ENCODE measurements at places on chromosomes 12 and 14.

- peaks cover 19% of the 10 kb centered on the region for H3K27me3 ChIP-seq
- no peak for DNase-seq
- no peaks in the 10 kb centered on the region for H3K36me3 ChIP-seq
- no peak overlapping the region for H3K27ac ChIP-seq
Measured at GRCh38 chr14:101945171-101945570, 19.2 kb upstream of the DYNC1H1 start.

DNA sequence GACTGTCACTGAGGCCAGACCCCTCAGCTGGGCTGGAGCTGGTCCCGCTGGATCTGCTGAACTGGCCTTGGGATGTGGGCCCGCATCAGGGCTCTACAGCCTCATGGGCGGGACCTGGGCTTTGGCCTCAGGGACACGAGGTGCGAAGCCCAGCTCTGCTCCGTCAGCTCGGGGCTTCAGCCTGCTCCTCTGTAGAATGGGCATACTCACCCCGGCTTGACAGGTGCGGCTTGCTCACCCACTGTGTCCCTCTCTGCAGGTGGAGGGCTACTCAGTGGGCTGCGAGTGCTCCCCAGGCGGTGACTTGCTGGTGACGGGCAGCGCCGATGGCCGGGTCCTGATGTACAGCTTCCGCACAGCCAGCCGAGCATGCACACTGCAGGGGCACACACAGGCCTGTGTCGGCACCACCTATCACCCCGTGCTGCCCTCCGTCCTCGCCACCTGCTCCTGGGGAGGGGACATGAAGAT, 57.6 kb downstream of the BEGAIN start:
- peaks cover 27% of the 10 kb centered on the region for H3K36me3 ChIP-seq
- H3K27ac ChIP-seq, result no peak overlapping the region
- H3K4me1 ChIP-seq, result peaks cover 28% of the 10 kb centered on the region

DNA sequence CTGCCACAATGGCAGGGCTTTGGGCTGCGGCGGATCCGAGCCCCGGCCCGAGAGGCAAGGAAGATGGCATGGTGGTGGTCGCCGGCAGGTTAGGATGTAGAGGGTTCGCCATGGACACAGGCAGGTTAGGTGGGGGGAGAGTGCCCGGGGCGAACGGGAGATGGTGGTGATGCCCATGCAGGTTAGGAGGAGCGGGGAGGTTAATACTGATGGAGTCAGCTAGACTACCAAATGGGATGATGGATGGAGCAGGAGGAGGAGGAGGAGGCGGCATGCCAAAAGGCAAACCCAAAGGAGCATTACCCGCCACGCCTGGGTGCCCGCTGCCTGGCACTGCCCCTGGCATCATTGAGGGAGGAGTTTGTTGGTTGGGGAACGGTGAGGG, 6.2 kb downstream of the MYL6 start:
- no peak overlapping the region for H3K4me3 ChIP-seq
- DNase-seq, result no peak
- no peak overlapping the region for H3K27ac ChIP-seq
- peaks cover 22% of the 10 kb centered on the region for H3K4me1 ChIP-seq
- H3K36me3 ChIP-seq, result peaks cover 77% of the 10 kb centered on the region

DNA sequence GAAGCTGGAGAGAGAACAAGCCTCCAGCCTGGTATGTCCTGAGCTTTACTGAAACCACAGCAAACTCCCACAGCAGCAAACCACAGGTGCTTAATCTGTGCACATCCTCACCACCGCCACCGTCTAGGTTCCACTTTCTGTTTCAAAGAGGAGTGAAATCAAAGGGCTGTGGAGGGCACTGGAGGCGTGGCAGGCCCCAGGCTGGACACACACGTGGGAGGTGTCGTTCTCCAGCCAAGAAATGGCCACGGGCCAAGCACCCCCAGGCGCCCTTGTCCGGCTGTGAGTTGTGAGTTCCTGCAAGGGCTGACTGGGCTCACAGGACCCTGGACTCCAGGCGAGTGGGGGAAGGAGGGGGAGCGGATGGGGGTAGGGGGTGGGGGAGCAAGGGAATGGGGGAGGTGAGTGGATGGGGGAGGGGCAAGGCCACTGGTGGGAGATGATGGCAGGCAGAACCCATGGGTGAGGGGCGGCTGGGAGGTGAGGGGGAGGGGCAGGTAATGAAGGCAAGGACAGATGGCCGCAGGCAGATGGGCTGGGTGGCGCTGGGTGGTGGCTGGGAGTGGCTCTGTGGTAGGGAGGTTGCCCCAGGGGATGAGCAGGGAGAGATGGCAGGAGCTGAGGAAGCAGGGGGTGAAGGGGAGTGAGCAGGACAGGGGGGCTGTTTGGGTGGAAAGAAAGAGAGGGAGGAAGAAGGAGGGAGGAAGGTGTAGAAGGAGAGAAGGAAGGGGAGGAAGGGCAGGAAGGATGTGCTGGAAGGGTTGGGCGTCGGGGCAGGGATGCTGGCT, 86.7 kb downstream of the NCOR2 start:
- no peak overlapping the region for H3K27ac ChIP-seq
- DNase-seq, result no peak
- no peak overlapping the region for H3K4me3 ChIP-seq
- H3K27me3 ChIP-seq, result no peaks in the 10 kb centered on the region

DNA sequence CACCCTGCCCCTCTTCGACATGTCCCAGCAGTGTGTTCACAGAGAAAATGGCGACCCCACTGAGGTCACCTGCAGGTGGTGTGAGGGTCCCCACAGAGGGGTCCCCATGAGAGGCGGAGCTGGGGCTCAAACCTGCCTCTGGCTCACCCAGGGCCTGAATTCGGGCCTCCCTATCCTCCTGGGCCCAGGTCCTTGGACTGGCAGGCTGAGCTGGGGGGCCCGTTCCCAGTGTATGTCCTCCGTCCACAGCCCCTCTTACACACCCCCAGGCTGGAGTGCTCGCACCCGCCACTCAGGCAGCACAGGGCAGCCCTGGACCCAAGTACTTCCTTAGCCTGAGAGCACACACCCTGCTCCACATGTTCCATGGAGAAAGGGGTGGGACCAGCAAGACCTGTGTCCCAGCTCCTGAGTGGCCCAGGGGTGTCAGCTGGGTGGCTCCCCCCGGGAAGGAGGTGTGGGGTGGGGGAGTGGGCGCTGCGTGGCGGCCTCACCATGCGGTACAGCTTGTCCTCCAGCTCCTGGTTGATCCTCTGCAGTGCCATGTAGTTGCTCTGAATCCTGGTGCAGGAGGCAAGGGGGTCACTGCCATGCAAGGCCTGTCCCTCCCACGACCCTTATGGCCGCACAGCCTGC, 42.6 kb downstream of the BEGAIN start:
- no peaks in the 10 kb centered on the region for H3K36me3 ChIP-seq
- no peak for DNase-seq
- H3K4me1 ChIP-seq, result peaks cover 28% of the 10 kb centered on the region
- H3K4me3 ChIP-seq, result no peak overlapping the region
- no peaks in the 10 kb centered on the region for H3K27me3 ChIP-seq

GRCh38 chr12:23354800-23355199, 594.7 kb downstream of the SOX5 start:
- no peaks in the 10 kb centered on the region for H3K36me3 ChIP-seq
- H3K27me3 ChIP-seq, result no peaks in the 10 kb centered on the region
- no peak overlapping the region for H3K4me3 ChIP-seq
- DNase-seq, result no peak
- H3K27ac ChIP-seq, result no peak overlapping the region

DNA sequence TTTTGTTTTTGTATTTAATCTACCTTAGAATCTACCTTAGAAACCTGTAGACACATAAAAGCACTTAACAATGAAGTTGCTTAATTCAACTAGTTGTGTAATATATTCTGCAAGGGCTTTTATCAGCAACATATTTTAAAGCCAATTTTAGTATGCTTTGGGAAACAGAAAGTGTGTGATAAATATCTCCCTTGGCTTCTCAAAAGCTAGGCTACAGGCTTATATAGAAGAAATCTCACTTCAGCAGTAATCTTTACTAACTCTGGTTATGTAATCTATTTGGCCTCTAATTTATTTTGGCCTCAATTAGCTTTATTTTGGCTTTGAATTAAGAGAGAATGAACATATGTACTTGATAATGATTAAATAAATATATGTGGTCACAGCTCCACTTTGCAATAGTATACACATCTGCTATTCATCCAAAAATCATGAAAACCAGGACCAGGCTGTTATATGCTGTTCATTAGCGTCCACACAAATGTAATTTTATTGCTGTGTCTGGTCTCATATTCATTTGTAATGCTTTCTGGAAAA, 37.2 kb downstream of the LRP6 start:
- no peaks in the 10 kb centered on the region for H3K4me1 ChIP-seq
- DNase-seq, result no peak

GRCh38 chr12:46831335-46832129, 5.7 kb upstream of the SLC38A4 start:
- no peaks in the 10 kb centered on the region for H3K4me1 ChIP-seq
- H3K4me3 ChIP-seq, result peak overlapping the region; percentile 34
- H3K27me3 ChIP-seq, result peaks cover 52% of the 10 kb centered on the region
- DNase-seq, result no peak

GRCh38 chr14:86902176-86902950, 1090.6 kb downstream of the GALC start:
- no peaks in the 10 kb centered on the region for H3K4me1 ChIP-seq
- H3K4me3 ChIP-seq, result no peak overlapping the region
- no peaks in the 10 kb centered on the region for H3K27me3 ChIP-seq
- no peaks in the 10 kb centered on the region for H3K36me3 ChIP-seq

GRCh38 chr14:65864984-65865383, 452.5 kb downstream of the FUT8 start:
- no peaks in the 10 kb centered on the region for H3K4me1 ChIP-seq
- no peaks in the 10 kb centered on the region for H3K27me3 ChIP-seq
- DNase-seq, result no peak
- H3K36me3 ChIP-seq, result no peaks in the 10 kb centered on the region
- H3K4me3 ChIP-seq, result no peak overlapping the region

DNA sequence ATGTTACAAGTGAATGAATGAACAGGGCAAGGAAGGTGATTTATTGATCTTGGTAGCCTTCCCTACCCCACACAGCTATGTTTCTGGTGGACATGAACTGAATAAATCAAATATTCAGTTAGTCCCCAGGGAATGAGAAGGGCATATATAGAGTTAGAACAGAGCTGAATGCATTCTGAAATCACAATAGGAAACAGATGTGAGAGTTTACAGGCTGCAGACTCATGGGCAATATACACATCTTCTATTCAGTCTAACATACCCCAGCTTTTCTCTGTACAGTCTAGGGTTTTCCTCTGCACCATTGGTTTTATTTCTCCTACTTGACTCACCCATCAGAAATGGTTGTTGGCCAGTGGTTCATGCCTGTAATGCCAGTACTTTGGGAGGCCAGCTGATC, 7.3 kb upstream of the STX2 start:
- H3K4me1 ChIP-seq, result no peaks in the 10 kb centered on the region
- H3K27me3 ChIP-seq, result no peaks in the 10 kb centered on the region
- H3K27ac ChIP-seq, result no peak overlapping the region
- H3K36me3 ChIP-seq, result no peaks in the 10 kb centered on the region

DNA sequence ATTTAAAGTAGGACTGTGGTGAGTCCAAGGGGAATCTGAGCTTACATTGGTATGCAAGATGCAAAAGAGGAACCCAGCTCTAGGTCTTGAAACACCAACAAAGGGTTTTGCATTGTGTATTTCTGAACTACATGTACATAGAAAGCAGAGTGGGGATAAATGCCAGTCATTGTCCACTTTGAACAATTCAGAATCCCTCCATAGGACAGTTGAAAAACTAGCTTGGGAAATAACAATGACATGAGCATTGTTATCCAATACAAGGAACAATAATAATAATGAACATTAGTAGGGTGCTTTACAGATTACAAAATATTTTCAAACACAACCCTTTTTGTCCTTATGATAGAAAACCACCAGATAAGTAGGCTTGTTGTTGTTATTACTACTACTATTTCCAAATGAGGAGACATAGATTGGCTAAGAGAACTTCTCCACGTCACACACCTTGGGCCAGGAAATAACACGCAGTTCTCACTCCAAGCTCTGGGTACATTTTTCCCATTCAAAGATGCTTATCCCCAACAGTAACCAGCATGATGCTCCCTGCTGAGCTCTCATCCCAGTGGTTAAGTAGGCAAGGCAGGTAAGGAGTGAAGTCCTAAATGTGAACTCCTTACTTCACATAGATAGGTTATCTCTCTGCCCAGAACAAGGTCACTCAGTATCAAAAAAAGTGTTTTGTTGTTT, 51.7 kb upstream of the RASSF8 start:
- no peak overlapping the region for H3K27ac ChIP-seq
- H3K27me3 ChIP-seq, result no peaks in the 10 kb centered on the region
- H3K4me3 ChIP-seq, result no peak overlapping the region
- H3K36me3 ChIP-seq, result no peaks in the 10 kb centered on the region
- no peaks in the 10 kb centered on the region for H3K4me1 ChIP-seq
- DNase-seq, result no peak

DNA sequence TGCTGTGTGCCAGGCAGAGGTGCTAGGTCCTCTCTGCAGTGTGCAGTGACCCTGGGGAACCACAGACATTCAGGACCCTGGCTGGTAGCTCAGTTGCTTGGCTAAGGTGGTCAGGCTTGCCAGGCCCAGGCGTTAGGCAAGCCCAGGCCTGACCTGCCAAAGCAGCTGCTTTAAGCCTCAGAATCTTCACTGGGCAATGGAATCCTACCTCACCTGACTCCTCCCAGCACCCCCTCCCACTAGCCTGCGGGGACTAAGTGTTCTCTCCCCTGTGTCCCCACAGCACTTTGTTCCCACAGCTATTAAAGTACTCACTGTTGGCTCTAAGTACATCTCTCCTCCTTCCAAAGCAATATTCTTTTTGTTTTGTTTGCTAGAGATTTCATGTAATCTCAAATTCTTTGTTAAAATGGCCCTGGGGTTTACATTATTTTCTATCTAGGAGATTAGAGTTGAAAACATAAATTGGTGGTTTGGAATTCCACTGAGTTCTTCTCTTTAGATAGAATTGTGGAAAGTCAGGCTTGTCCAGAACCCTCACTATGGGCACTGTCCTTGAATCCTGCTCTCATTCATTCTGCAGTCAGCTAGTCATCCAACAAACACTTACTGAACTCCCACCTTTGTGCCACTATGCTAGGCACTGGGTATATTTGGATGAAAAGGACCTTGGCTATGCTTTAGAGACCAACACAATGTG, 44.4 kb downstream of the DGLUCY start:
- no peaks in the 10 kb centered on the region for H3K27me3 ChIP-seq
- H3K4me1 ChIP-seq, result no peaks in the 10 kb centered on the region
- no peak for DNase-seq
- H3K4me3 ChIP-seq, result no peak overlapping the region
- H3K36me3 ChIP-seq, result peaks cover 80% of the 10 kb centered on the region

DNA sequence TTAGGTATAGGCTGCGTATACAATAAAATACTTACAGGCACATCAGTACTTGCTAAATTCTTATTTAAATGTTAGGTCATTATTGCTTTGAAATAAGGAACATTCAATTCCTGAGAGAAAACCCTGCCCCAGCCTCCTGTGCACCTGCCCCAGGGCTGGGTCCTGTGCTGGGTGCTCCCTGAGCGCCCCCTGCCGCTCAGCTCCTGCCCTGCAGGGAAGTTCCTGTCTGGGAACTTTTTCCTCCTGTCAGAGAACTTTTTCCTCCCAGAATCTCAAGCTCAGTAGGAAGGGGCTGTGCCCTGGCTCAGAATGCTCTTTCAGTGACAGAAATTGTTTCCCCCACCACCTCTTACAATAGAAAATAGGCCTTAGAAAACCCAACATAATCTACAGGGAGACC, 751.1 kb downstream of the TMEM121 start:
- no peak overlapping the region for H3K4me3 ChIP-seq
- no peak for DNase-seq
- no peaks in the 10 kb centered on the region for H3K27me3 ChIP-seq
- no peaks in the 10 kb centered on the region for H3K36me3 ChIP-seq
- no peak overlapping the region for H3K27ac ChIP-seq

Measured in CD14-positive monocyte (primary cell).